ENCODE measurements at places on chromosomes 6 and 20.

GRCh38 chr6:4114123-4114522, 21.3 kb downstream of the ECI2 start:
- DNase-seq: no peak

- no peak for DNase-seq
Observed at GRCh38 chr6:73585566-73586415, 65.0 kb upstream of the EEF1A1 start.

- no peak for DNase-seq
Observed at GRCh38 chr6:12818324-12818723, 101.8 kb downstream of the PHACTR1 start.

DNA sequence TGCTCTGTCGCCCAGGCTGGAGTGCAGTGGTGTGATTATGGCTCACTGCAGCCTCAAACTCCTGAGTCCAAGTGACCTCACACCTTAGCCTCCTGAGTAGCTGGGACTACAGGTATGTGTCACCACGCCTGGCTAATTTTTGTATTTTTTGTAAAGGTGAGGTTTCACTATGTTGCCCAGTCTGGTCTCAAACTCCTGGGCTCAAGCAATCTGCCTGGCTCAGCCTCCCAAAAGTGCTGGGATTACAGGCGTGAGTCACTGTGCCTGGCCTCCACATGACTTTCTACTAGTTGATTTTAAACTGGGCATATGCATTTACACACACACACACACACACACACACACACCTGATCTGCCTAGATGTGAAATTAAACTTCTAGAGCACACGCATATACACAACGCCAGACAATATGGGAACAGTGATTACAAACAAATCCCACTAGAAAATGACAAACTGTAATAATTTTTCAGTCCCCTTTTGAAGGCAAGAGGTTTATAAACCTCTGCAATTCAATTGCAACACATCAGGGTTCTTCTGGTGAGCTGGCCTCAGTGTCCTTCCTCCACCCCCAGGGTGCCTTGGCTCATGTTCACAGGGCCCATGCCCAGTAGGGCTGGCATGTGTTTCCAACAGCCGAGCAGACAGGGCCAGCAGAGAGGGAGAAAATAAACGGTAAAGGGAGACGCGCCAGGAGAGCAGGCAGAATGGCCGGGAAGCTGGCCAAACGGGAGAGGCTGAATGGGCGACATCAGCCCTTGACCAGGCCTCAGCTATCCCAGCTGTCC, 31.2 kb downstream of the PARD6B start:
- DNase-seq: no peak

DNA sequence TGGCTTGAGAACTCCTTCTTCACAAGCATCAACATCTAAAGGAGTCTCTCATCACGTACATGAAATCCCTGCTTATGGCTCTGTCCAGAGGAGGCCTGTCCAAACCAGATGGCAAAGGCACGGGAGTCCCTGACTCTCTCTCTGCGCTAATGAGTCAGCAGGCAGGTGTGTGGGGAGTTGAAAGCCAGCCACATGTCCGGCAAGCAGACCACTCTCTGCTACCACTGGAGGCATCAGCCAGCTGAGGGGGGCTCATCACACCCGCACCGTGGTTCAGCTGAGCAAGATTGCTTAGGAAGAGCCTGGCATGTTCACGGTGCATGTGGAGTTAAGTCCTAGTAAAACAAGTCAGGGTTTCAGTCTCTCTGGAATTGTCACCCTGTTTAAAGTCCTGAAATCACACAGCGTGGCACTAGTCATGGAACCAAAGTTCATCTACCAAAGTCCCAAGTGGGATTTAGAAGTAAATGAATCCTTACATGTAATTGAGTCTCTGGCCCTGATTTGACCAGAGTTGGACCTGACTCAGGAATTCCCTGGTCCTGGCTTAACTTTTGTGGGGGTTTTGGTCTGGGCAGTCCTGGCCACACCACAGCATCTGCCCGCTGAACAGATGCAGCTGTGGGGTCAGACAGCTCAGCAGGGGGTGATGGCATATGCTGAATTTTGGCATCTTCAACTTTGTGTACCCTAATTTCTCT, 155.2 kb upstream of the RIN2 start:
- DNase-seq: no peak

- DNase-seq: no peak
Observed at GRCh38 chr6:38054527-38055202, 235.1 kb downstream of the ZFAND3 start.

- no peak for DNase-seq
Observed at GRCh38 chr20:48597521-48598302, 230.1 kb downstream of the PREX1 start.

GRCh38 chr6:15484821-15485220, 178.0 kb downstream of the DTNBP1 start:
- DNase-seq: no peak

- DNase-seq: no peak
Observed at GRCh38 chr6:154453329-154453728, 57.2 kb downstream of the CNKSR3 start.

DNA sequence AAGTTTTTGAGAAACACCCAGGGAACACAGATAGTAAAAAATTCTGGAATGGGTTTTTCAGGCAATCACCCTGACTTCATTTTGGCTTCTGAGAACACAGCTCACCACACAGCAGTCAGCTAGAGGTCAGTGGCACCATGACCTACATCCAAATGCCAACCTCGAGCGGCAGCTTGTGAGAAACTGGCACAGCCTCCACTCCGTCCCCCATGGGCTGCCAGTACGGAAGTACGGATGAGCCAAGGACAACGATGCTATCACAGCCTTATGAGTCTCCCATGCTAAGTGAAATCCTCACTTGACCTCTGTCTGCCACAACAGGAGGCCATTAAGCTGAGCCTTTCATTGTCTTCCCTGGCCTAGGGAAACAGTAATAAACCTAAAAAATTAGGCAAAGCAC, 32.0 kb downstream of the KIF16B start:
- DNase-seq: no peak

Data from stimulated activated CD8-positive, alpha-beta memory T cell treated with anti-CD3 and anti-CD28 coated beads, Interleukin-7, amount 100 ng/mL, for 48 hours (primary cell).